GM23248 (cell line): ENCODE measurements at places on chromosomes 4 and X. TPM values are rescaled to one million over a fixed set of nuclear protein-coding genes. Genes with fewer than 3 reads are reported as not detected.

CLGN gene
- 0.63 and 5.1 TPM in 2 replicates for total RNA-seq

DNA sequence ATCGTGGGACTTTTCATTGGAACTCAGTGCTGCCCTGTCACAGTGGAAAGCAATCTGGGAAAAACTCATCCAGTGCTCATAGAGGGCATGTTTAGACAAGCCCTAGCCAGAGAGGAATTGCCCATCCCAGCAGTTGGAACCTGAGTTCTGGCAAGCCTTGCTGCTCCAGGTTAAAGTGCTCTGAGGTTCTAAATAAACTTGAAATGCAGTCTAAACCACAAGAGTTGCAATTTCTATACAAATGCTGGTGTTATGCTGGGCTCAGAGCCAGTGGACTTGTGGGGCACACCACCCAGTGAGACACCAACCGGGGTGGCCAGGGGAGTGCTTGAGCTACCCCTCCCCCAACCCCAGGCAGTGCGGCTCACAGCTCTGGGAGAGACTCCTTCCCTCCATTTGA, 142.8 kb upstream of the PPP1R2C start:
- DNase-seq: no peak

GRCh38 chrX:12950851-12951594, 23.9 kb upstream of the TMSB4X start:
- DNase-seq: peak; percentile 3

PRR32 gene
- not detected in 2 replicates for total RNA-seq
